ENCODE measurements at places on chromosomes 6 and 20.

- DNase-seq = no peak
These were observed 233.0 kb downstream of the ANKRD60 start for GRCh38 chr20:57995381-57995977.

GRCh38 chr20:3276680-3277015, 37.7 kb upstream of the SLC4A11 start:
- DNase-seq = no peak

- no peak for DNase-seq
These were observed 61.8 kb downstream of the EPB41L2 start for GRCh38 chr6:131001111-131001736.

GRCh38 chr20:47244451-47244850, 112.0 kb downstream of the ZMYND8 start:
- no peak for DNase-seq

DNA sequence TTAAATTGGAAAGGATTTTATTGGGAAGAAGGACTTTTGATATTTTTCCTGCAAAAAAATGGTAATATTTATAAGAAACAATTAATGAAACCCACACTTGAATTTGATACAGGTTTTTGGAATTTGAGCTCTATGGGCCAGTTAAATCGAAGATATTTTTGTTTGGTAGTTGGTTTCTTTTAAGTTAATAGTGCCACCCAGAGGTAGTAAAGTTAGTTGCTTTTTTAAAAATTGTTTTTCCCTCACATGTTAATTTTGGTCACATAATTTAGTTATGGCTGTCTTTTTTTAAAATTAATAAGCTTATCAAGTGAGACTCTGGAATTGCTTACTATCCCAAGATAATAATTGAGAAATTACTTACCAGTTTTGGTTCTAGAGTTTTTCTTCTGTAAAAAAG, 7.1 kb downstream of the PRIM2 start:
- DNase-seq = no peak

DNA sequence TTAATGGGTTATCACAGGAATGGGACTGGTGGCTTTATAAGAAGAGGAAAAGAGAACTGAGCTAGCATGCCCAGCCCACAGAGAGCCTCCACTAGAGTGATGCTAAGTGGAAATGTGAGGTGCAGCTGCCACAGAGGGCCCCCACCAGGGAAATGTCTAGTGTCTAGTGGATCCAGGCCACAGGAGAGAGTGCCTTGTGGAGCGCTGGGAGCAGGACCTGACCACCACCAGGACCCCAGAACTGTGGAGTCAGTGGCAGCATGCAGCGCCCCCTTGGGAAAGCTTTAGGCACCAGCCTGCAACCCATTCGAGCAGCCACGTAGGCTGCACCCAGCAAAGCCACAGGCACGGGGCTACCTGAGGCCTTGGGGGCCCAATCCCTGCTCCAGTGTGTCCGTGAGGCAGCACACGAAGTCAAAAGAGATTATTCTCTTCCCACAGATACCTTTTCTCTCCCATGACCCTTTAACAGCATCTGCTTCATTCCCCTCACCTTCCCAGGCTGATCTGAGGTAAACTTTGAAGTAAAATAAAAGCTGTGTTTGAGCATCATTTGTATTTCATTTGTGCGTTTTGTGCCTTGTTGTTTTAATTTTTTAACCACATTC, 4.4 kb downstream of the HLA-E start:
- DNase-seq = no peak

GRCh38 chr6:165573671-165574070, 89.4 kb downstream of the PDE10A start:
- DNase-seq = peak; percentile 33

GRCh38 chr20:39885975-39886649, 802.9 kb downstream of the MAFB start:
- peak; percentile 22 for DNase-seq

DNA sequence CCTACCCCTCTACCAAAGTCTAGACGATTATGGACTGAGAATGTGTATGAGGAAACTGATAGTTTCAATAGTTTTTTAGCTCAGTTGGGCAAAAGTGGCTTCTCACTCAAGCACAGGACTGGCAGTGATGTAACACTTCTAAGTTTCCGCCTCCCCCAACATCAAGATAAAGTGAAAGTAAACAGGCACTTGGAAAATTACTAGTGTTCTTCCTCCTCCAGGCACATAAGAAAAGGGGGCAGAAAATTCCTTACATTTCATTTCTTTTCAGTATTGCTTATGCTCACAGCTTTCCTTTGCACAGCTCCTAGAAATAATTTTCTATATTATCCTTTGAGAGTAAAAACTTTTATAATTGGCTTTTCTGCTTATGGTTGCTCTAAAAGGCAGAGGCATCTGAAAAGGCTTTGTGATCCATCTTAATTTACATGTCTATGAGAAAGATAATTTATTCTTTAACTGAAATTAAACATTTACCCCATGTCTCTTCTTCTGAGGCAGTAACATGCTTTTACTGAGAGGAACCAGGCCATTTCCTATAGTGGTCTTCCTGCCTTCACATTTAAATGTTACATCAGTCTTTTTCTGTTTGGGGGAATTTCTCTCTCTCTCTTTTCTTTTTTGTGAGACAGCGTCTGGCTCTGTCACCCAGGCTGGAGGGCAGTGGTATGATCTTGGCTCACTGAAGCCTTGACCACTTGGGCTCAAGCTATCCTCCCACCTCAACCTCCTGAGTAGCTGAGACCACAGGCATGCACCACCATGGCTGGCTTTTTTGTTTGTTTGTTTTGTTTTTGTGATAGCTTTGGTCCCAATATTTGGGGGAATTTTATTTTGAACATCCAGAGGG, 65.0 kb upstream of the EEF1A1 start:
- DNase-seq = no peak

GRCh38 chr20:8209061-8209460, 77.0 kb downstream of the PLCB1 start:
- no peak for DNase-seq

DNA sequence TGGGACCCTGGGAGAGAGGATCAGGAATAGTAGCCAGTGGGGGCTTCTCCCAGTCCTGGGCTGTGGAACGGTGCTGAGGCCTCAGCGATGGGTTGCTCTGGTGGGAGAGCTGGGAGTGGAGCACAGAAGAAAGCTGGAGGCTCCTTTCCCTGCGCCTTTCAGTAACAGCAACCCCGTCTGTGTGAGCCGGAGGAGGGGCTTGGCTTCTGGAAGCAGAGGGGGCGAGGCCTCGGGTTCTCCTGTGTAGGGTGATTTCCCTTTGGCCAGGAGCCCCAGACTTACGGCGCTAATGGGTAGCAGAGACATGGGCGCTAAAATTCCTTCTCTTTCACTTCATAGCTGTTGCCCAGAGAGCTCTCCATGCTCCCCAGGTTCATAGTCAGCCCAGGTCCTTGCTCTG, 55.0 kb downstream of the DAAM2 start:
- DNase-seq = peak; percentile 69

GRCh38 chr6:129510950-129511349, 199.0 kb downstream of the ARHGAP18 start:
- DNase-seq = no peak

- no peak for DNase-seq
These were observed 95.8 kb upstream of the GCM1 start for GRCh38 chr6:53244399-53244931.

DNA sequence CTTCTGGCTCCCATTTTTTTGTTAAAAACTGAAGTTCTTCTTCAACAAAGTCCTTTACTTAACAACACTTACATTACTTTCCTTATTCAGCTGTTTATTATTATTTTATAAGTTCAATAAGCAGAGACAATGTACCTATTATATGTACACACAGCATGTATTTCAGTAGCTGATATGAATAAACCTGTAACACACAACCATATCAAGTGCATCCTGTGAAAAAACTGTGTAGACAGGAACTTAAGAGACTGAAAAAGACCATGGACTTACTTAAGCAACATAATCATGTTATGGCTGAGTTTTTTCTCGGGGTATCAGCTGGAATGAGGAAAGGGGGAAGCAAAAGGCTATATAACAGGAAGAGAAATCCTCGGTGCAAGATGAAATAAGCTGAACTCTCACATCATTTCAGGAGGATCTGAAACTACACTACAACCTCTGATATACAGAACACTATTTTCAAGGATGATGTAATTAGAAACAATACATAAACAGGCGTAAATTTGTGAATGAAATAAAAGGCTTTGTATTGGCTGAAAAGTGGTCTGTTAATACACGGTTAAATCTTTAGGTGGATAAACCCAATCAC, 70.9 kb downstream of the REV3L start:
- no peak for DNase-seq

All from ovary (tissue), 10 donors.